Activated CD4-positive, alpha-beta T cell treated with anti-CD3 and anti-CD28 coated beads, Interleukin-2, amount 50 U/mL, for 1 hour (primary cell): ENCODE measurements at places on chromosomes 2 and 18.

- no peak for DNase-seq
These were observed 135.4 kb downstream of the PHLPP1 start for GRCh38 chr18:62850619-62851306.

GRCh38 chr2:175811971-175812370 lies 190.1 kb downstream of the LNPK start:
- no peak for DNase-seq

- no peak for DNase-seq
These were observed 112.5 kb upstream of the SLC38A11 start for GRCh38 chr2:165067643-165068486.

DNA sequence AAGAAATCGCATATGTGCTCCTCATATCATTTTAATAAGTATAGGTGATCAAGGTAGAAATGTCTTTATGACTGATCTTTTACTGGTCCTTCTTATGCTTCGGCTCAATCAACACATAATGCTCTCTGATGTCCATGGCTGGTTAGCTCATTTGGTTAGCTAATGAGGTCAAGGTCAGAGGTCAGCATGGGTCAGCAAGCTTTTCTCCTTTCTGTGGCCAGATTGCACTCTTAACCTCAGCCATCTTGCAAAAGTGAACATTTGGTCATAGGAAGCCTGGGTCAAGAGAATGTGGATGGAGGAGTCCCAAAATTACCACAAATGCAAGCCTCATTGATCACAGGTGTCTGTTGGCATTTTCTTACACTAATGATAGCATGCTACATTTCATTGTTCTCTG lies 35.4 kb upstream of the DARS1 start:
- no peak for DNase-seq

DNA sequence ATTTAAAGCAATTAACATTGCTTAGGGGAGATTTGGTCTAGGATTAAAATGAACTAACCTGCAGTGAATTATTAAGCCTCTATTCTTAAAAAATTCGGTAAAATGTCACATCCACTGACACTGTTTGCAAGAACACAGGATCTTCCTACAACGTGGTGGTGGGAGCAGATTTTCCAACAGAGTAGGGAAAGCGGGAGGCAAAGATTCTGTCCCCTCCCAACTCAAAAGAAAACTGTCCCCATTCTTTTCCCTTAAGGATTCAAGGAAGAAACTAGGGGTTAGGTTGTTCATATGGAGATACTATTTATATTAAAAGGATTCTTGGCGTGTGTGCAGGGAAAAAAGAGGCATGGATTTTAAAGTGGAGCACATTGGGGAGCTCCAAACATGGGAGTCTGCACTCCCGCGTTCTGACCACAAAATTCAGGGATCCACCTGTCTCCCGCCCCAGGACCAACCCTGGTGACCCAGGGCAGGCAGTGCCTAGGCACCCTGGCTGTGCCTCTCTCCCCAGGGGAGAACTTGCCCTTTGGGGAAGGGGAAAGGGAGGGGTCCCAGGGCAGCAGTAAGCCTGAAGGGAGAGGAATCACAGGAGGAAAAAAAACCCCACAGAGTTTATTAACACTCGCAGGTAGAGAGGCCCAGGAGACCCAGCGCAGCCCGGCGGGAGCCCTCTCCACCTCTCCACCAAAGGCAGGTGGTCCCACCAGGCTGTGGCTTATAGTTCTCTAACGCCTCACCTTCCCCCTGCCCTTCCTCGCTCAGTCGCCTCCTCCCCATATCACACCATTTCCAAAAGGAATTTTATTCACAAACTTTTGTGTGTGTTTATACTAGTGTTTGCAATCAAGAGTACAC lies 2.3 kb downstream of the PTGR3 start:
- DNase-seq = no peak

DNA sequence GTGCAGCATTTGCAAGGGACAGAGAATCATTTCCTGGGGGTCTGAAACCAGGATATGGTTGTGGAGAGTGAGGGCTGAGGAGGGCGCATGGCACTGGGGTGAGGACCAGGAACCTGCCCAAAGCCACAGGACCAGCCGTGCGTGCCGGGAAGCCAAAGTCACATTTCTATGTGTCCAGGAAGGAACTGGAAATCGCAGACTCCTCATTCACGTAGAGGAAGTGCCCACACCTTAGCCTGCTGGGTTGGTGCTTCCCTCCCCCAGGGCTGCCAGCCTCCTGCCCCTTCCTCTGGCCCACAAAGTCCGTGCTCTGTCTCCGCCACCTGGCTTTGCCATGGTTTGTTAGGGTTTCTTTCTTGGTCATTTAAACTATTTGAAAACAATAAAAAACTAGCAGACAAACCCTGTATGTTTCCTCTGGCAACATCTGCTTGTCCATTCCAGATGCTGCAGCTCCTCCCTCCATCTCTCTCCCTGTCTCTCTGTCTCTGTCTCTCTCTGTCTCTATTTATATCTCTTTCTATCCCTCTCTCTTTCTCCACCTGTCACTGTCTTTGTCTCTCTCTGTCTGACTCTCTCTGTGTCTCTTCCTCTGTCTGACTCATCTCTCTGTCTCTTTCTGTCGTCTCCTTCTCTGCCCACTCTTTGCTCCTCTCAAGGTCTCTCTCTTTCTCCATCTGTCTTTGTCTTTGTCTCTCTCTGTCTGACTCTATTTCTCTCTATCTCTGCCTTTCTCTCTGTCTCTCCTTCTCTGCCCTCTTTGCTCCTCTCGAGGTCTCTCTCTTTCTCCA lies 163.2 kb upstream of the TPO start:
- no peak for DNase-seq

DNA sequence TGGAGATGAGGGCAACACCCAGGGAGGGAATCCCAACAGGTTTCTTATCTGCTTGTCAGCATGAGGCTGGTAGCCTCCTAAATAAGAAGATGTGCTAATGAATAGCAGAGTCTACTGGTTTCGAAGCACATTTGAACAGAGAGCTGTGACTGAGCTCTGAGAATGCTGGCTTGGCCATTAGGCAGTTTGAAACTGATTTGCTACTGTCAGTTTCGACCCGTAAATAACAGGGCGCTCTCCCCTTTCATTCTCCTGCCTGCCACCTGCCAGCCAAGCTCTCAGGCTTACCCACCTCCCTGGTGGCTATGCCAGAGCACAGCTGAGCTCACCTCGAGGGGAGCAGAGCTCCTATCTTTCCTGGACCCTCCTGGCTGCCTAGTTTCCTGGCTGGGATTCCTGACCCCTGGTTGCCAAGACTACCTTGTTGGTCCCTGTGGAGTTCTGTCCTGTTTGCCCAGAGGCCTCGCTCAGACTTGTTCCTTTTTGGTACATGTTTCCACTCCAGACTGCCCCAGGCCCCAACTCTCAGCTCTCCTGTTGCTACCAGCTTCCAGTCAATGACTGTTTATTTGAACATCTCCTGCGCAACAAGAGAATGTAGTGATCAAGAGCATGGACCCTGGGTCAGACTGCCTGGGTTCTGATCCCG lies 102.3 kb upstream of the ALPP start:
- DNase-seq = no peak

DNA sequence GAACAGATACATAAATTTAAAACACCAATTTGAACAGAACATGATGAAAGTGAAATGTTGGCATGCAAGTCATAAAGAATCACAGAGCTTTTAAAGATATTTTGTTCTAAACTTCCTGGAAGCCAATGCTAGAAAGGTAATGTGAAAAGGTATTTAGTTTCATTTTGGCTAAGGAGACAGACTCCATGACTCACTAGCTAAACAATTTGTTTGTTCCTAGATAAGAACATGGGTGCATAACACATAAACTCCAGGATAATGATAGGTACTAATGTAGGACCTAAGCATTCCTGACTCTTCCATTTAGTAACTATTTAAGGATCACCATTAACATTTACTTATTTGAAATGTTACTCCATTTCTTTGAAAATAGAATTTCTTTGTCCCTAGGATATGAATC lies 292.5 kb upstream of the CNTNAP5 start:
- DNase-seq = no peak

GRCh38 chr2:88350331-88351248 lies 101.9 kb downstream of the FOXI3 start:
- peak; percentile 69 for DNase-seq

- no peak for DNase-seq
These were observed 87.3 kb upstream of the LCLAT1 start for GRCh38 chr2:30359644-30360167.

DNA sequence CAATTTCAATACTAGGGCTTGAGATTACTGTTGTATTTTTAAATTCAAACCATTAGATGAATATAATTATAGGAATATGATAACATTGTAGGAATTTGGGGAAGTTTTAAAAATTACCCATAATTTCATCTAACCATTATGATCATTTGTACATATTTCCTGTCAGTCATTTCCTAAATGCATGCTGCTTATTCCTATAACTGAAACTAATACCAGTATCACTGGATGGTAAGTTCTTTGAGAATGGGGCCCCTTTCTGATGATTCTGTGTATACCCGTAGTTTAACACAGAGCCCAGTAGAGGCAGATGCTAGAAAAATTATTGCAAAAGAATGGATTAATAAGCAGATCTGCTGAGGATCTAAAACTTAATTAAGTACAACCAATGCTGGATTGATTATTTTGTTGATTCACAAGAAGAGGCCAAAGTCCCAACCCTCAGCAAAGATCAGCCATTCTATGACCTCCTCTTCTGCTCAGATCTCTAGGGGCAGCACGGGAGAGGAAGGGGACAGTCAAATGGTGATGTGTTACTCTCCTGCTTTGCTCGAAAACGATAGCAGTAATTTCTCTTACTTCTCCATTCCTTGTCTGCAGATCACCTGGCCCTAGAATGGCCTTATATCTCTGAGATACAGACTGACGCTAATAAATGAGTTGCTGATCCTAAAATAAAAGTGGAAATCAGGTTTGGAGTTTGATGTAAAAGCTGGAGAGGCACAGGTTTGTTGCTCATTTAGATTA lies 69.5 kb upstream of the PELI1 start:
- DNase-seq = no peak

GRCh38 chr2:219404954-219405353 lies 13.2 kb upstream of the DES start:
- DNase-seq = no peak

GRCh38 chr2:168184681-168185513 lies 62.5 kb downstream of the STK39 start:
- no peak for DNase-seq

- no peak for DNase-seq
These were observed 42.2 kb downstream of the KIDINS220 start for GRCh38 chr2:8794923-8795825.

- DNase-seq = peak; percentile 30
These were observed 129.0 kb downstream of the NCK2 start for GRCh38 chr2:105873721-105874120.

DNA sequence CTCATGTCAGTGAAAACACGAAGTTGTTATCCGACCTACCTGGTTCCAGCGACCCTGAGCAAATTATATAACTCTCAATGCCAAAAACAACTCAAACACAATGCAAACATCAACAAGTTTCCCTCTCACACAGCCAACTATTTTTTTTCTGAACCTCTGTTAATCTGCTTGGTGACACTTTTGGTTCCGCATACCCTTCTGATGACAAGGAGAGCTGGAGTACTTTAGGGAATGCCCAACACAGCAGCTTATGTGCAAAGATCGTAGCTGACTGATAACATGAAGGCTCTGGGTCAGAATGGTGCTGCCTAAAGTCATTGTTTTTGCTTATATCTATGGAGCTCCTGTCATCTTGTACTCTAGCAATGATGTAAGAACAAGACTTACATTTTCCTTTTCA lies 72.7 kb upstream of the CCDC68 start:
- DNase-seq = no peak

- DNase-seq = no peak
These were observed 289.2 kb downstream of the TDRD15 start for GRCh38 chr2:21412944-21413443.

GRCh38 chr2:21229302-21229701 lies 105.5 kb downstream of the TDRD15 start:
- DNase-seq = no peak

GRCh38 chr2:56287974-56288373 lies 104.2 kb downstream of the CCDC85A start:
- DNase-seq = no peak

DNA sequence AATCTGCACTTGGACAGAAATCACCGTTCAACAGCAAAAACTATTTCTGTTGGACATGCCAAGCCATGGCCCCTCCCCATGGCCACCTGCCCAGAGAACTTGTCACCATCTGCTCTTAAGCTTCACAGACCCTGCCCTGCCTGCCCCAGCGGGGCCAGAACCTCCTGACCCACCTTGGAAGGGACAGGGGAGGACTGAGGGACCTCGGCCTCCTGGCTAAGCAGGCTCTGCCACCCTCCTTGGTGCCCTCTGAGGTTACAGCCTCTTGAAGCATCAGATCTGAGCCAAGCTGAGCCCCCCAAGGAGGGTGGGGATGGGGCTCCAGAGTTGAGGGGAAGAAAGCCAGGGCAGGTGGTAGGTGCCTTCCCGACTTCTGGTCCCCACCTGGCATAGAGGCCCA lies 6.5 kb downstream of the TEX261 start:
- no peak for DNase-seq

DNA sequence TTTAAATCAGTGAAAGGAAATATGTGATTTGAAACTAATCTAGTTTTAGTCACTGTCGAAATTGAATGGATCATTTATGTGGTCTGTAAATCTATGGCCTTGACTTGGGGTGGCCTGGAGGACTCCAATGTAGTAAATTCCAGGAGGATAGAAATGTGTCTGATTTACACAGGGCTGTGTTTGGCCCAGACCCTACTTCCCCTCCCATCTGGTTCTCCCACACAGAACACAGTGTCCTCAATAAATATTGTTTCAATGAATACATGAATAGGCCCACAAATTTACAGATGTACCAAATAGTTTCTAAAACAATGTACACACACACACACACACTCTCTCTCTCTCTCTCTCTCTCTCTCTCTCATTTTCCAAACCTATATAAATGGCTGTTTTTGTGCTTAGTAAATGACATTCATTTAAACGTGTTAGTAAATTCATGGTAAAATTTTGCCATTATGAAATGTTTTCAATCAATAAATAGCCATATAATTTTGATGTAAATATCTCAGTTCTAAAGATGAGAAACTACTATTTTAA lies 1.9 kb downstream of the CCDC68 start:
- DNase-seq = no peak

- DNase-seq = peak; percentile 45
These were observed 120.5 kb upstream of the CXCR4 start for GRCh38 chr2:136238286-136239078.

DNA sequence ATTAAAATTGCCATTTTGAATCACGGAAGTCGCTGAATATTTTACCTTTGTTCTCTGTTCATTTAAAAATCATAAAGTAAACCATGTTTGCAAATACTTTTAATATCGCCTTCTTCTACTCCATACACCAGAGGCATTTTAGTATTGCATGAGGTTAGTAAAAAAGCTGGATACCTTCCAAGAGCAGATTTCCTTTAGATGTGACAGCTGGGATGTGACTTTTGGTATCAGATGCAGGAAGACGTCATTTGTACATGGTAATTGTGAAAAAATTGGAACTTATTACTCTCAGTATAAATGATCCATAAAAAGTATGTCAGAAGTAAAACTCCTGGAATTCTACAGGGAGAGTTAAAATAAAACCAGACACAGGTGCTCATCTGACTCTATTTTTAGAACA lies 89.5 kb downstream of the SLC4A10 start:
- no peak for DNase-seq
